ENCODE measurements at places on chromosomes 11 and 22.

DNA sequence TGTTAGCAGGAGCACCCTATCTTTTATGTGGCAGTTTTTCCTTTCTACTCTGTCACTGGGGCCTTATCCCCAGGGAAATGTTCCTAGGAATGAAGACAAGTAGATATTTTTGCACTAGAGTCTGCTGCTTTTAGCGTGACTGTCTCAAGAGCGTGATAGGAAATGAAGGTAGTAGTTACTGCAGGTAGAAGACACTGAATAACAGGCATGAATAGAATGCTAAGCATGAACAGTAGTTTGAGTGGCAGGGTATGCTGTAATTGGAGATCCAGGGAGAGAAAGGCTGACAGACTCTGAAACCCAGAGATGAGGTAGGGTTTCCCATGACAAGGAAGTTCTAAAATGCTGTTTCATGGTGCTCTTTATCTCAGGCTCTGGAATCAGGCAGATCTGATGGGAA, 475.1 kb downstream of the NELL1 start:
- DNase-seq = no peak

DNA sequence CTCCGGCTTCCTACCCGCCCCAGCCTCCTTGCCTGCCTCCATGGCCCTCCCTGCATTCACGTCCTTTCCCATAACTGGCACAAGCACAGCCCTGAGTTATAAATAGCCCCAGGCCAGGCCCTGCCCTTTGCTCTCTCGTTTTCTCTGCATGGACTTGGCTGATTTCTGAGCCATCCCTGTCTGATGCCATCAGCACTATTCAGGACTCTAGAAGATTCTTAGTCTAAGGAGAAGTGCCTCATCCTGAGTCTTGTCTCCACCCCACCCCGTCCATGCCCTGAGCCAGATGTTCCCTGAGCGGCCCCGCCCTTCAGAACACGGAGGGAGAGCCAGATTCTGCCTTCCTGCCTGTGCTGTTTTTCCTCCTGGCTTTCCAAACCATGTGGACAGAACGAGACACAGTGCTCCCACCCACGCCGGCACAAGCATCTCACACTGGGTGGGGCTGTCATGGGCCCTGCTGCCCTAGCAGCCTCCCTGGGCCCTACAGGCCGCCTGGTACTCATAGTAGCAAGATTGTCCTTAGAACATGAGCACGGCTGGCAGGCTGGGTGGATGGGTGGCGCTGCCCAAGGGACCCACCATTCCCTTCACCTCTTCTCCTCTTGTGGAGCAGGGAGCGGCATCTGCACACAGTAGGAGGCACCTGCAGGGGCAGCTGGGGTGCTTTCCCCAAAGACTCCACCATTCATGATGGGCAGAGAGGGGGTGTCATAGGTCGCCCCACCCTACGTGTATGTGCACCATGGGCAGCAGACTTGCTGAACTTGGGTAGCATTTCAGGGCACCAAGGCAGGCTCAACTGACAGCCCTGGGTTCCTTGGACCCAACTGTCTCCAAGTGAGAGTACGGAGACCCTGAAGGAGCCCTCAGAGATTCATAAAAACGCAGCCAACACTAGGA, 76.9 kb downstream of the BCR start:
- no peak for DNase-seq

GRCh38 chr22:44424867-44425693, 73.0 kb downstream of the RTL6 start:
- peak; percentile 47 for DNase-seq

GRCh38 chr11:44389963-44390605, 80.1 kb upstream of the ALX4 start:
- no peak for DNase-seq

DNA sequence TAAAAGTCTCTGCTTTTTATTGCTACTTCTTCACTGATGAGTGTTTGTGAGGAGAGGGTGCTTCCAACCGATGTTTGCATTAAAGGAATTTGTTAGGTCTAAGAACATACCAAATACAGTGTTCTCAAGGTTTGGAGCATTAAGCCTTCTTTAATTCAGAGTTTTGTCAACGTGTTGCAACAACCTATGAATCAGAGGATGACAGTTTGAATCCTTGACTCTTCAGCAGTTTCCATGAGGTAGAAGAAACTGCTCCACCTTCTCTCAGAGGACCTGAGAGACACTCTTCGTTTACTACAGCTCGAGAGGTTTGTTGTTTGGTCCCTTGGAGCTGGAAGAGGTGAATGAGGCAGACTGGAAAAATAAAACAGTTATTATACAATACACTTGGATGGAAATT, 55.7 kb downstream of the NCAM1 start:
- DNase-seq = no peak

DNA sequence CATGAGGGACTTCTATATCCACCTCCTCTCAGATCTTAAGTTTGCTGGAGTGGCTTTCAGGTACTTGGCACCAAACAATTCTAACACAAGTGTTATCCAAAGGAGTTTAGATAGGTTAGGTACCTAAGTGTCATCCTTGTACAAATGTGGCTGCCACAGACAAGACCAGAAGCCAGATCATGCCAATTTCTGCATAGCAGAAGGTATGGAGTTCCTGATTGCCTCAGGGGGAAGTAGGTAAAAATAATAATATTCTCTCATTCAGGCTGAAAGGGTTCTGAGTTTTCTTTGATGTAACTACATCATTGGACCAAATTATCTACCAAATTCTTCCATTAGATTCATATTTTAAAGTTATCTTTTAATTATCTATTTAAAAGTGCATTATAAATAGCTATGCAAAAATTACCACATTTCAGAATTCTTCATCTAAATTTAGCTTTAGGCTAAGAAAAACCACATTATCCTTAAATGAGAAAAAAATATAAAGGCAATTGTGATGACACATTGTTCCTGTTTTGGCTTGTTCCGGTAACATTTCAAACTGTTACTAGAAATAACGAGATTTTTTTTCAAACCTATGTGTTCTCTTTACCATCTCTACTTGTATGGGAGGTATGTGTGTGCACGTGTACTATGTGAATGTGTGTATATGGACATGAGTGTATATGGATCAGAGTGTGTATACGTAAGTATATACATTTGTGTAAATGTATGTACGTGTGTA, 66.2 kb upstream of the POU2AF2 start:
- DNase-seq = no peak

DNA sequence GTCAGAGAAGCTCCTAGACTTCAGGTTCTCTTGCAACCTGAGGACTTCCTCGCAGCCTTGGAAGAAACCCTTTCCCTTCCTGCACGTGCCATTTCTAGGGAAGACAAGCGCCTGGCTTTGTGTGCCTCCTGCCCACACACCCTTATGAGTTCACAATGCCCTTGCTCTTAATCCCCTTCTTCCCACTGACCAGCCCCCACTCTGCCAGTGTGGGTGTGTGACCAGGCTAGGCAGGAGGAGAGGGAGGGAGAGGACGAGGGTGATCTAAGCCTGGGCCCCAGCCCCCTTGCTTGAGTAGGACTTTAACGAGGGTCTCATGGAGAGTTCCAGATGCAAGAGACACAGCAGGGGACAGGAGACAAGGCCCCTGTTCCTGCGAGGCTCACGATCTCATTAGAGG, 30.2 kb downstream of the TP53I11 start:
- DNase-seq = no peak

GRCh38 chr11:119830400-119830799, 101.4 kb upstream of the NECTIN1 start:
- DNase-seq = no peak

DNA sequence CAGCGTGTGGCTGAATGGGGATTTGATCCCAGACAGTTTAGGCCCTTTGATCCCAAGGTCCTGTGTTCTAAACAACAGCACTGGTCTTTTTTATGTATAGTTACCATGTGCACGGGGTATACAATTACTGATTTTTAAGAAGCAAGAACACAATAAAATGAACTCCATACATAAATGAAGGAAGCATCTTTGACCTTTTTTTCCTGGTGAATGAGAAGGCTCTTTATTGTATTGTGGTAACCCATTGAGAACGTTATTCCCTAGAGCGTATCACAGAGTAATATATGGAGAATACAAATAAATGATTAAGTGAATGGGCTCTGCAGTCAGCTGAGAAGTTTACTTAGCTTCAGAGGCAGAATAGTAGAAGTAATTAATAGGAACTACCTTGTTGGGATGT, 563.6 kb downstream of the NTM start:
- DNase-seq = no peak

DNA sequence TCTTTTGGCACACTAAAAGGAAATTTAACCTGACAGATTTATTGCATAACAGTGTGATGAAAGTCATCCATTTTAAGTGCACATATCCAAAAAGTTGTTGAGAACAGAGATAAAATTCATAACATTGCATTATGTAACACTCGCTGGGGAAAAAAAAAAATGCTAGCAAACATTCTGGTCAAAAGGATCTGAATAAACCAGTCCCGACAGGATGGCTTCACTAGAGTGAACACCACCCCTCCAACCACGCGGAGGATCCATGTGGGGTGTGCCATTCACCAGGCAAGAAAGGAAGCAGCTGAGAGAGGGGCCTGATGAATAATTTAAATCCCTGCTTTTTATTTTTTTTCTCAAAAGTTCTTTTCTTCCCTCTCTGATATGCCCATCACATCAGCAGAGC, 258.7 kb downstream of the DCDC1 start:
- DNase-seq = no peak

DNA sequence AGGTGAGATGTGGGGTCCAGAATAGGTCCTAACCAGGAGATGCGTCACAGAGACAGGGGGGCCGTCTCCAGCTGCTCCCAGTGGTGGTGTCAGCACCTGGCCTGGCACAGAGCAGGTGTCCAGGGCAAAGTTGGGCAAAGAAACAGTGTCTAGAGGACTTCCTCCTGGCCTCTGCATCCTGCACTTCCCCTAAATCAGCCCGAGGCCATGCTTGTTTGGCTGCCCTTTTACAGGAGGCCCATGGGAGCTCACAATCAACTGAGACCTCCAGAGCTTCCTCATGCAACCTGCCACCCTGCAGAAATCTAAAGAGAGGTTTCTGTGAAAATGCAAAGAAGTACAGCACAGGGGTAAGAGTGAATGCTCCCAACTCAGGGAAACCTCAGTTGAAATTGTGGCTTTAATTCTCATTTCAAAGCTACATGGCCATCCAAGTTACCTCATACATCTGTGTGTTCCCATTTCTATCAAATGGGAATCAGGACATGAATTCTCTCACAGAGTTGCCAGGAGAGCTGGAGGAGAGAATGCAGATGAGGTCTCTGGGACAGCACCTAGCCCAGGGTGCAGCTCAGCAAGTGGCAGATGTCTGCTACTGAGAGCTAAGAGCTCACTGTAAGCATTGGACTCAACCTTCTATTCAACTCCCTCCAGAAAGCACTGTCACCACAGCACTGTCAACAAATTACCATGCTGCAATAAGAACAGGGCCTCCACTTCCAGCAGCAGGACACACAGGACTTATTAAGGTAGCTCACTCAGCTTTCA, 32.6 kb downstream of the TCIRG1 start:
- DNase-seq = peak; percentile 42

DNA sequence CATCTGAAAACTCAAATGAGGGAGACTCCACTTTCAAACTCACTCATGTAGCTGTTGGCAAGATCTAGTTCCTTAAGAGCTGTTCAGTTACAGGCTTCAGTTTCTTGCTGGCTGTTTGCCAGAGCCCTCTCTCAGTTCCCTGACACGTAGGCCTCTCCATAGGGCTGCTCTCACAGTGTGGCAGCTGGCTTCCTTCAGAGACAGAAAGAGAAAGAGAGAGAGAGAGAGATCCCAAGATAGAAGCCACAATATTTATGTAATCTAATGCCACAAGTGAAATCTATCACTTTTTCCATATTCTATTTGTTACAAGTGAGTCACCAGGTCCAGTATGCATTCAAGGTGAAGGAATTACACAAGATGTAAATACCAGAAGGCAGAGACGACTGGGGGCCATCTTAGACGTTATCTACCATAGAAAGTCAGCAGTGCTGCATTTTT, 168.8 kb downstream of the RCN1 start:
- DNase-seq = no peak

DNA sequence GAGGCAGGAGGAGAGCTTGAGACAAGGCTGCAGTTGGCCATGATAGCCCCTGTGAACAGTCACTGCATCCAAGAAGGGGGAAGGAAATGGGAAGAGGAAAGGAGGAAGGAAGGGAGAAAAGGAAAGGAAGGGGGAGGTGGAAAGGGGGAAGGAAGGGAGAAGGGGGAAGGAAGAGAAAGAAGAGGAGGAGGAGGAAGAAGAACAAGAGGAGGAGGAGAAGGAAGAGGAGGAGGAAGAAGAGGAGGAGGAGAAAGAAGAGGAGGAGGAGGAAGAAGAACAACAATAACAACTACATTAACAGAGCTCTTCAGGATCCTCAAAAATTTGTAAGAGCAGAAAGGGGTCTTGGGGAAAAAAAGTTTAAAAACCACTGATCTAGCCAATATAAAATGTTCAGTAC, 5.2 kb downstream of the RAB6A start:
- DNase-seq = no peak

GRCh38 chr11:111021131-111021530, 224.4 kb upstream of the POU2AF2 start:
- peak; percentile 71 for DNase-seq

- DNase-seq = no peak
Observed at GRCh38 chr22:26213826-26214225, 44.6 kb downstream of the SEZ6L start.

- DNase-seq = no peak
Observed at GRCh38 chr11:120065176-120065575, 72.7 kb downstream of the TRIM29 start.

- DNase-seq = no peak
Observed at GRCh38 chr22:35514366-35514765, 26.3 kb upstream of the RASD2 start.

DNA sequence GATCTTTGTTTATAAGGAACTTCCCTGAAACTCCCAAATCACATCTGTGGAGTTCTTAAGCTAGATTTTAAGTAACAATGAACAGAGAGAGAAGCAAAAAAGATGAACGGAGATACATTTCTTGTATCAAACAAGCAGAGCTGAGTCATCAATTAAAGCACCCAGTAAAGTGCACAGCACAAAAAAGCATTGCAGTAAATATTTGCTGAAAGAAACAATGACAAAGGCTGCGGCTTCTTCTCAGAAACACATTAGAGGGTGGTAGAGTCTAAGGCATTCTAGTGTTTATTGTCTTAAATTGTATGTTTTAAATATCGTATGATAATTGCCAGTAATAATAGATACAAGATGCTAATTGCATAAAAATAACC, 941.6 kb upstream of the CHORDC1 start:
- DNase-seq = no peak

- DNase-seq = no peak
Observed at GRCh38 chr11:94762208-94762607, 5.9 kb upstream of the AMOTL1 start.

DNA sequence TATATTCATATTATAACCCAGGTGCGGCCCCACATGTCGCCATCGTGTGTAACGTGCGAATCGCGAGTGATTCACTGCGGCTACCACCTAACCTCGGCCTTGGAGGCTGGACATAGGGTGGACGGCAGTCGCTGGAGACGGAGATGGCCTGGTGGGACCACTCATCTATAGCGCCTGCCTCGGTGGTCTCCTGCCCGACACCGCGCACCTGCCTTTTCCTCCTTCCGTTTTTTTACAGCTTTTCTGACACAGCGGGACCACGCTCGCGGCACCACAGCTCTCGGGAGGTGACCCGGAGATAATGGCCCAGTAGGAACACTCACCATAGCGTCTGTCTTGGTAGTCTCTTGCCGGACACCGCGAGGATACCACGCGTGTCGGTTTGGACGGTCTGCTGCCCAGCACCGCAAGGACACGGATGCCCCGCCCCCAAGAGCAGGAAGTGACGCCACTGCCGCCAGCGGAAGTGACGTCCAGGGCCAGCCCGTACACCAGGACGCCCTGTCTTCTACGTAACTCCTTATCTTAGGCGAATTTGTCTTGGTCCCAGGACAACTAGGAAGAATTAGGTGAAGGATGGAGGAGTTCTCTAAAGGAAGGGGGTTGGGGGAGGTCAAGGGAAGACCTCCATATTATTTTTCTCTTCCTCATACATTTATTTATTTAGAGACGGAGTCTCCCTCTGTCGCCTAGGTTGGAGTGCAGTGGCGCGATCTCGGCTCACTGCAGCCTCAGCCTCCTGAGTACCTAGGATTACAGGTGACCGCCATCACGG, 6.4 kb downstream of the SNU13 start:
- peak; percentile 92 for DNase-seq
